Activated CD4-positive, alpha-beta T cell treated with anti-CD3 and anti-CD28 coated beads for 1 hour (primary cell): ENCODE measurements at places on chromosomes 16 and 17.

GRCh38 chr17:36851250-36851649 is 86.0 kb upstream of the LHX1 start:
- DNase-seq = no peak

GRCh38 chr16:81612351-81613163 is 166.5 kb upstream of the PLCG2 start:
- no peak for DNase-seq

- DNase-seq = no peak
Observed at GRCh38 chr16:529012-529575, 1.6 kb downstream of the CAPN15 start.

DNA sequence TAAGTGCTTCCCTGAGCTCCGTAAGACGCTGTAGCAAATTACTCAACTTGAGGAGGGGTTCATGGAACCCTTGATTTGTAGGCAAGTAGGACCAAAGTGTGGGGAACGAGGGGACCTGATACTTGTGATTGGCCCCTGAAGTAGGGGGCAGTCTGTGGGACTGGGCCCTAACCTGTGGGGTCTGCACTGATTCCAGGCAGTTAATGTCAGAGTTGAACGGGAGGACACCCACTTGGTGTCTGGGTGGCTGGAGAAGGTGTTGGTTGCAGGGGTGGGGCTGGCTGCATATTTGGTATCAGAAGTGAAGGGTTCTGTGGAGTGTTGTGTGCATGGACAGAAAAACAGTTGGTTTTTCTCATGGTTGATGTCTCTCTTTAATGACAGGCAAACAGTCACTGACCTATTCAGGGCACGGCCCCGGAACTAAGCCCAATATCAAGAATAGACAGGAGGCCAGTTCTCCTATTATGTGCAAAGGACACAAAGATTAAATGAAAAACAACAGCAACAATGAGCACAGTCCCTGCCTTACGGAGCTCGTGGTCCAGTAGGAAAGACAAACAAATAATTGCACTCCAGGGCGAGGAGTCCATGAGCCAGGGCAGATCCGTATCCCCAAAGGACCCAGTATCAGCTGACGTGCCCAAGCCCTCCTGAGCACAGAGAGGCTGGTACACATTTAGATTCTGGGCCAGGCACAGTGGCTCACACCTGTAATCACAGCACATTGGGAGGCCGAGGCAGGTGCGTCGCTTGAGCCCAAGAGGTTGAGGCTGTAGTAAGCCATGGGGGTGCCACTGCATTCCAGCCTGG is 19.2 kb downstream of the MXRA7 start:
- no peak for DNase-seq
